Tibial artery (tissue), 4 donors: ENCODE measurements at places on chromosomes 12 and 14.

- no peak for DNase-seq
Observed at GRCh38 chr12:32944195-32944594, 47.6 kb upstream of the PKP2 start.

DNA sequence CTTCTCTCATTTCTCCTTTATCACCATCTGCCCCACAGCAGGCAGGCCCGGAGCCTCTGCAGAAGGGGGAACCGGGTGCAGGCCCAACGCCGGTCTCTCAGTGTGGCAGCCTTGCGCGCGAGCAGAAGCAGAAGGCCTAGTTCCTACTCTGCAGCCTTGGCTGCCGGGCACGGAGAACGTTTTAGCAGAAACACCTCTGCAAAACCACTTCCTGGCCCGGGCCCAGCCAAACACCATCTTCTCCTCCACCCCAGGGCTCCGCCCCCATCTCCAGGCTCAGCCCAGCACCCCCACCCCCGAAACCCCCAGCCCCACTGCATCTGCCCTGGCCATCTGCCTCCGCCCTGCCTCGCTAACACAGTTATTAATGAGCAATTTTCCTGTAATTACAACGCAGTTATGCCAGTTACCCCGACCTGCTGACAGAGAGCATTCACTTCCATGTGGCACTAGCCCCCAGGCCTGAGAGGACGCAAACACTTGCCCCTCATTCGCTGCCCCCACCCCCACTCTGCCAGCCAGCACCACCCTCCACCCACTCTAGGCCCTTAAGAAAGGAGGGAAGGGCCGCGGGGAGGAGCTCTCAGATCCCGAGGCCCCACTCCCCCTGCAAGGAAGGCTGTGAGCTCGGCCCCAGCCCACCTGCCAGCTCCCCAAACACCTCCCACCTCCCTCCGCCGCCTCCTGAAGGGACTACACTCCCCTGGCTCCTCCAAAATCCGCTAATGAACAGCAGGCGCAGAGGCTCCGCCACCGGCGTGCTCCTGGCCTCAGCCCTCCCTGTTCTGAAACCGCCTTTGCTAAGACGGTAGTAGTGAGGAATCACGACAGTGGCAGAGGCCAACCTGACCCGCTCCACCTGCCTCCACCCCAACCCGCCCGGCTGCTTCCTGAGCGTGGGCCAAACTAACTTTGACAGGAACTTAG lies 44.7 kb upstream of the FBRSL1 start:
- DNase-seq: peak; percentile 39

- DNase-seq: no peak
Observed at GRCh38 chr12:104752881-104753280, 205.2 kb downstream of the SLC41A2 start.

DNA sequence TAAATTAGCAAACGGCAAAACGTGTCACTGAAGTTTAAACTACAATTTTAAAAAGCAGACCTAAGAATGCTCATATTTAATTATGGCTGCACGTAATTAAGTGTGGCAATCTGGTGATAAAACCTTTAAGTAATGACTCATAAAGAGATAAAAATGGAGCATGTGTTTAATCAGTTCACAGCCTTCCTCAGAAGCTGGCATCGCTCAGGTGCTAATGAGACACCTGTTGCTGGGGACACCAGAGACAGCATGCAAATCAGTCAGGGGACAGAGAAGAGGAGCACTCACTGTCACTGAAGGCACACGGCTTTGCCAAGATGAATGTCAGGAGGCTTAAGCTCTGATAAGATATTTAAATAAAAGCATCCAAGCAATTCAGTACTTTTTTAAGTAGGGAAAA lies 840.3 kb downstream of the GALC start:
- DNase-seq: no peak

GRCh38 chr12:51393676-51394545 lies 2.7 kb upstream of the GALNT6 start:
- DNase-seq: no peak

DNA sequence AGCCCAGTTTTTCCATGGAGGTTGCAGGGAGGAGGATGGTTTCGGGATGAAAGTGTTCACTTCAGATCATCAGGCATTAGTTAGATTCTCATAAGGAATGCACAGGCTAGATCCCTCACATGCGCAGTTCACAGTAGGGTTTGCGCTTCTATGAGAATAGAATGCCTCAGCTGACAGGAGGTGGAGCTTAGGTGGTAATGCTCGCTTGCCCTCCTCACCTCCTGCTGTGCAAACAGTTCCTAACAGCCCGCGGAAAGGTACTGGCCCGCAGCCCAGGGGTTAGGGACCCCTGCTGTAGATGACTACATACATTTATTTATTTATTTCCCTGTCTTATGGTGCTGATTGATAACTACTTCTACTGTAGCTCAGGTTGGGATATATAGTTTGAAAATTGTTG lies 93.2 kb downstream of the FBXO33 start:
- DNase-seq: no peak
